Right atrium auricular region (tissue), 2 donors: ENCODE measurements at places on chromosomes 2 and 18. TPM values are rescaled to one million over a fixed set of nuclear protein-coding genes. Genes with fewer than 3 reads are reported as not detected.

Gene OSR1
- total RNA-seq = 55.7 TPM

Gene SERPINB4
- not detected for total RNA-seq

Gene PPP4R3B
- total RNA-seq = 23.4 TPM

GRCh38 chr2:38610851-38611801 is 8.4 kb upstream of the HNRNPLL start:
- DNase-seq = no peak

DNA sequence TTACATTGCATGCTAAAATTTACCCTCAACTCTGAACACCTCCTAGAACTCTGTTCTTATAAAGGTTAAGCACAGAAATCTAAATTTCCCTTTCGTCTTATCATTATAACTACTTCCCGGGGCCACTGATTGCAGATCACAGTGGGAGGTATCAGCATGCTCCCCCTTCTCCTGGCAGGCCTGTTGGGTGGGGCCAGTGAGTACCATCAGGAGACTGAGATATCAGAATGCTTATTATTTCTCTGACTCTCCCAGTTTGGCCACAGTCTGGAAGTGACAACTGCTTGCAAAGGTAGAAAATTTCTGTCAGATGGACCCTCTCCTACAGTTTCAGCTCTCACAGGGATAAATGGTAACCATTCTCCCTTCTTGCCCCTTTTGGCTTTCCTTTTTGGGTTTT is 62.6 kb downstream of the DSEL start:
- DNase-seq = no peak

Gene NFATC1
- total RNA-seq = 19.0 TPM

Gene FAM161A
- 0.41 TPM for total RNA-seq

- DNase-seq = no peak
Observed at GRCh38 chr2:25499157-25499556, 157.4 kb upstream of the DNMT3A start.

DNA sequence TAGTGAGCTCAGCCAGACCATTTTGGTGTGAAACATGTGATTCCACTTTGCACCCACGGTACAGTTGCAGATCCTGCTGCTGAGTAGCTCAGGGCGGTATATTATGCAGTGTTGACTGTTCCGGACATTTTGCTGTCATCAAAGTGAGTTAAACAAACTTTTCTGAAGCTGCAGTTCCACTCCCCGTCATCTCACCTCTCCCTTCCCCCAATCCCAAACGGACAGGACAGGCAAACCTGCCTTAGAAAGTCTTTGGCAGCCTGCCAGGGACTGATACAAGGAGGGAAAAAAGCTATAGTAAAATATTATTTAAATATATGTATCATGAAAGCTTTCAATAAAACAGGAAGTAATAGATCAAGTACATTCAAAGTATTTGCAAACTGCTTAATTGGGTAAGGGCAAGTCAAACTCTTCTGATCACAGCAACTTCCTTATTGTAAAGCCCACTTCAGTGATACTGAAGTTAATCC is 35.5 kb upstream of the SP5 start:
- no peak for DNase-seq

Gene RAMP1
- 275 TPM for total RNA-seq

GRCh38 chr18:8538935-8539334 is 70.3 kb upstream of the RAB12 start:
- DNase-seq = no peak

Gene MOCOS
- 0.11 TPM for total RNA-seq

Gene ALPI
- not detected for total RNA-seq

GRCh38 chr2:226135861-226136548 is 663.6 kb downstream of the IRS1 start:
- no peak for DNase-seq

DNA sequence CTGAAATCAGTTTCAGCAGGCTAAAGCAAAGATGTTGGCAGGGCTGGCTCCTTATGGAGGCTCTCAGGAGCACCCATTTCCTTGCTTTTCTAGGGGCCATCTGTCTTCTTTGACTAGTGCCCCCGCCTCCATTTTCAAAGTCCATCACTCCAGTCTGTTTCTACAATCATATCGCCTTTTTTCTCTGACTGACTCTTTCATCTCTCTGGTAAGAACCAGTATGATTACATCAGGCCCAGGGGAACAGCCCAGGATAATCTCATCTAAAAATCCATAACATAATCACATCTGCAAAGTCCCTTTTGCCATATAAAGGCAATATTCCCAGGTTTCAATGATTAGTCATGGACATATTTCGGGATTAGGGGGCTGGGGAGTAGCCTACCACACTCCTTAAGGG is 57.0 kb downstream of the CUL3 start:
- no peak for DNase-seq
